ENCODE measurements at places on chromosomes 12 and 14. TPM values are rescaled to one million over a fixed set of nuclear protein-coding genes. Genes with fewer than 3 reads are reported as not detected.

The GZMH gene
- polyA plus RNA-seq = not detected

The RNFT2 gene
- 0.33 TPM for polyA plus RNA-seq

The TMEM119 gene
- polyA plus RNA-seq = 58.1 TPM

The ANKRD33 gene
- not detected for polyA plus RNA-seq

The CLEC1B gene
- not detected for polyA plus RNA-seq

The WSCD2 gene
- polyA plus RNA-seq = not detected

The BRI3BP gene
- polyA plus RNA-seq = 3.7 TPM

The KIF26A gene
- not detected for polyA plus RNA-seq

DNA sequence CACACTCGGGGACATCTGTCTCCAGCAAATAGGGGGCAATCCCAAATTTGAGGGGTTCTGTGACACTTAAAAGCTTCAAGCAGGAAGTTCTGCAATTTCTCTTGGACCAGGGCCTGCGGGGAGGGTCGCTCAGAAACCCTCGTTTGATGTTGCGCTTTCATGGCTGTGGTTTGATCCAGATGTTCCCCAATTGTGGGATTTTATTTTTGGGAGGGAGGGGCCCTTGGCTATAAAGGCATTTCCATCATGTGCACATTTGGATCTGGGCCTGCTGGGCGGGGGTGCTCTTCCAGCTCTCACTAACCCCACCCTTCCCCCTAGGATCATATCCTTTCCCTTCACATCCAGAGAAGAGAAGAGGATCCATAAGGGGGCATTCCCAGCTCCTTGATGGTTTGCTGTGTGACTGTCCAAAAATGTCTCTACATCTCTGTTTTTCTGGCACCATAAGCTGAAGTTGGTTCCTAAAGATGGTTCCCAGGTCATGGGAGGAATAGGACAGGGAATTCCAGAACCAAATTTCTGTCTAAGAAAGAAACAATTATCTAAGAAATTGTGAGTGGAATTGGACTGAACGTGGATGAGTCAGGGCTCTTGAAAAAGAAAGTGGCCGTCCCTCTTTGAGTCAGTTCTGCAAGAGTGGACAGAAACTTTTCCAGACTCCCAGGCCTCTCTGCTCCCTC, 47.2 kb downstream of the SMUG1 start:
- DNase-seq = peak; percentile 87

- DNase-seq = no peak
Measured at GRCh38 chr12:90546511-90546910, 408.5 kb downstream of the CCER1 start.

- peak; percentile 54 for DNase-seq
Measured at GRCh38 chr14:105313381-105314286, 914 bp upstream of the PACS2 start.

DNA sequence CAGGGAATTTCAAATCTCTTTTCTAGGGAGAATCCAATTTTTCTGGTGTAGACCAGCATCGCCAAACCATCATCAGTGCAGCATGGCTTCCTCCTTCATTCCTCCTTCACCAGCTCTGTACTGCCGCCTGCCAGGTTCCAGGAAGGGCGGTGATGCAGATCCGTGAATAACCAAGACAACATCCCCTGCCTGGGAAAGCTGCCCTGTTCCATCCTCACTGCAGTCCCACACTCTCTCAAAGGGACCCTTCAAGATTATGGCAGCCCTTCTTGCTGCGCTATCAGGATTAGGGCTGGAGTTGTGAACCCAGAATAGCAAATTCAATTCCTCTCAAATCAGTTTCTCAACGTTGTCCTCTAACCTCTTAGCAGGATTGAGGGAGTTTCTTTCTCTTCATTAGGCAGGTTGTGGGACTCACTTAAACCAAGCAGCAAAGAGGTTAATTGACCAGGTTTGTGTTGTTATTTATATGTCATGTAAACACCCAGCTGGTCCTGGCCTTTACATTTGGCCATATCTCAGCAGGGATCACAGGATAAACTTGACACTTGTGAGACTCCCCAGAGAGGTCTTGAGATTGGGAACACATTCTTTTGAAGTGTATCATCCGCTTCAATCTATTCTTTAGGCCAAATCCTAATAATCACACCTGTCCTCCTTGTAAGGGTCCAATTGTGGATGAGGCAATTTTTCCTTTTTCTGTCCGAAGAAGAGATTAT, 26.2 kb downstream of the TMEM30B start:
- no peak for DNase-seq

DNA sequence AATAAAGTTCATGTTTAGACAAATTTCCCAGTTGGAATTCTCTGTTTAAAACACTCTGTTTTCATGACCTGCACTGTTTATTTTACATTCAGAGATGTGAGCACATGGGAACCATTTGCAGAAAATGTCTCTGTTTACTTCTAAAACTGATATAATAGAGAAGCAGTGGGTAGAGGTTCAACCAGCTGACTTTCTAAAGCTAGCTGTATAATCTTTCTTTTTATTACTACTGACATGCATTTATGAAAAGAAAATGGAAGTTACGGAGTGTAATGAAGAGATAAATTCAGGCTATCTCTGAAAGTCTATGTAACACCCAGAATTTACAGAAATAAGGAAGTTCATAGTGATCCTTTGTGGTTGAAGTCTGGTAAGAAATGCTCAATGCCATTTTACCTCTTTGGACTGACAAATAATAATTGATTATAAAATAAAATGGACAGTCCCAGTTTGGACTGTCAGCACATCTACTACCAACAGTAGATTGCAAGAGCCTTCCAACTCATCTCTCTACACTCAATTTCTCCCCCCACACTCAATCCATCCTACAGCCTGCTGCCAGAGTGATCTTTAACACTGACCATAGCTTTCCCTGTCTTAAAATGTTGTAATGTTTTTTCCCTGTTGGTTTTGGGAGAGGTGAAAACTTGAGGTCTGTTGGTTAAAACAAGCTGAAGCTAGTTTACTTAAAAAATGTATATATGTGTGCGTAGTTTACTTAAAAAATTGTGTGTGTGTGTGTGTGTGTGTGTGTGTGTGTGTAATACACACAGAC, 137.4 kb downstream of the AEBP2 start:
- DNase-seq = no peak

DNA sequence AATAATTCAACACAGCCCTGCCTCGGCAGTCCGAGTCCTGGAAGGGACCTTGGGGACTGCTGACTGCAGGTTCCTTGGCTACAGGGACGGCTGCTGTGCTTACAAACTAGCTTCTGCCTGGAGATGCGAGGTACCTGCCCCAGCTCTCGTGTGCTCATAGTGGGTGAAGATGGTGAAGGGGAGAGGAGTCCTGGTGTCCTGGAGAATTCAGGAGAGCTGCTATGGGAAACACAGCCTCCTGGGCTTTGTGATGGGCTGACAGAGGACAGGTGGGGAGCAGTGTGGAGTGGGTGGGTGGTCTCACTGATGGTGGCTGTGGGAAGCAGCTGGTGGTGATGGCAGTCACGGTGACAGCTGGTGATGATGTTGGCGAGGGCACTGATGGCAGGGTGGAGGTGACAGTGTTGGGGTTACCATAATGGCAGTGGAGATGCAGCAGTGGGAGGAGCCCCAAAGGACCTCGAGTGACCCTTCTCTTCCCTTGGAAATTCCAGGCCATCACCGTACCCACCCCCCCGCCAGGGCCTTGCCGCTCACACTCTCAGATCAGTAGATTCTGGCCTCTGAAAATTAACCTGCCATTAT, 32.8 kb downstream of the HVCN1 start:
- no peak for DNase-seq

DNA sequence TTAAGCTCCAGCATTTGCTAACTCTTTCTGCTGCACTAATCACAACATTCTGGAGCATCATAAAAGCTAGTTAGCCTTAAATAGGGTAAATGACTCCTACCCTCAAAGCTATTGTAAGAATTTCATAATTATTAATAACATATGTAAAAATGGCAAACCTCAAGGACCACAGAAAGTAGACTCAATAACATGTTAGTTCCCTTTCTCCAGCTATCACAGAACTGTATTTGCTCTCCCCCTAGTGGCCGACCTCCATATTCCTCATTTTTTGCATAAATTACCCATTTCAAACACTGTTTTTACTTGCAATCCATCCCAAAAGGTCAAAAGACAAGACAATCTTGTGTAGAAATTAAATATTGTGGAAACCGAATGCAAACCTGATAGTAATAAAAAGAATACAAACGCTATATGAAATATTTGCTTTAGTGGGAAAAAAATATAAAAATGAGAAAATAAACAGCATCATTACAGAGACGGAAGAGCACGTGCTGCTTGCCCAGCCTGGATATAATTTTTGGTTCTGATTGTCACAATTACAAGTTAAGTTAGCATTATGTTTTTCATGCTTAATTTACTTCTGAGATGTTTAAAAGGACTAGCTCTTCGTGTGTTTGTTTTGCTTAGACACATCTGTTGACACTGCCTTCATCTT, 97.9 kb downstream of the RERGL start:
- peak; percentile 59 for DNase-seq

DNA sequence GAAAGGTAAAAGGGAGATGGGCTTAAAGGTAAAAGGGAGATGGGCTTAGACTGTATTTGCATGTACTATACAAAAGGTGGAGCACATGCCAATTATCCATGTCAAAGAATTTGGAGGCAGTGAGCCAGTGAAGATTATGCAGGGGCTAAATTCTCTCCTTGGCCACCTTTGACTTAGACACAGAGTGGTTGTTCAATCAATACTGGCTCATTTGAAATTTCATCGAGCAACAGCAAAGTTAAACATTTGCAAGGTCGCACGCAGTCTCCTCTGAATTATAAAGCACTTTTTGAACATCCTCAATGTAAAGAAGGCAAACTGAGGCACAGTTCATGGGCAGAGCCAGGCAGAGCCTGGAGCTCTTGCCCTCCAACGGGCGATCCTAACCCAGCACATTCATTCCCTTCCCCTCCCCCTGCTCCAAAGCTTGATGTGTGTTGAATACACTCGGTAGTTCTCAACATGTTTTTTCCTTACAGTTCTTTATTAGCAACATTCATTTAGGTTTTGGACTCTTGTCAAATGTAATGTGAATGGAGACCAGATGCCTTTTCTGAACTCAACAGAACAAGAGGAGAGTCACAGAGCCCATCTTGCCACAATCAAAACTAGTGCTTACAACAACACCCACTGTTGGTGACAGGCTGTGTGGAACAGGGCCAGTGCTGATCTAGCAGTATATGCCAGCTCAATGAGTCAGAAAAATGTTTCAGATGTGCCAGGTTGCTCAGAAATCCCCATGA, 169.7 kb upstream of the G2E3 start:
- DNase-seq = peak; percentile 49

DNA sequence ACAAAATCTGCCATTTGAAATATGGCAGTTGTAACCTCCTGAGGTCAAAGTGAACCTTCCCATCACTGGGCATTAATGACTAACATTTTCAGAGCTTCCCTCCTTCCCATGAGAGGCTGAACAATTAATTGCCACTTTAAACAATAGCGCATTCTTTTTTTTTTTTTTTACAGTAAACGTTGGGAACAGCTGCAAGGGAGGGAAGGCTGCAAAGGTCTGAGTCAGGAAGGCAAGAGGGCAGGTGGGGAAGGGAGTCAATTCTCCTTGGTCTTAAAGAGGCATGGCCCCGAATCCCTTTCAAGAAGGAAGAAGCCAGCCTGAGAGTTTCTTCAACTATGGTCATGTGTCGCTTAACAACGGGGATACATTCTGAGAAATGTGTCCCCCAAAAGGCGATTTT, 41.0 kb upstream of the PLEKHG3 start:
- DNase-seq = no peak

DNA sequence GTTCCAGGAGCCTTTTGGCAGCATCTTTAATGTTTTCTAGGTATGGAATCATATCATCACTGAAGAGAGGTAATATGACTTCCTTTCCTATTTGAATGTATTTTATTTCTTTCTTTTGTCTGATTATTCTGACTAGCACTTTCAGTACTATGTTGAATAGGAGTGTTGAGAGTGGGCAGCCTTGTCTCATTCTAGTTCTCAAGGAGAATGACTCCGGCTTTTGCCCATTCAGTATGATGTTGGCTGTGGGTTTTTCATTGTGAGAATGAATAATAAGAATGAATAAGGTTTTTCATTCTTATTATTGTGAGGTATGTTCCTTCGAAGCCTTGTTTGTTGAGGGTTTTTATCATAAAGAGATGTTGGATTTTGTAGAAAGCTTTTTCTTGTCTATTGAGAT, 98.9 kb downstream of the GPHN start:
- DNase-seq = no peak

DNA sequence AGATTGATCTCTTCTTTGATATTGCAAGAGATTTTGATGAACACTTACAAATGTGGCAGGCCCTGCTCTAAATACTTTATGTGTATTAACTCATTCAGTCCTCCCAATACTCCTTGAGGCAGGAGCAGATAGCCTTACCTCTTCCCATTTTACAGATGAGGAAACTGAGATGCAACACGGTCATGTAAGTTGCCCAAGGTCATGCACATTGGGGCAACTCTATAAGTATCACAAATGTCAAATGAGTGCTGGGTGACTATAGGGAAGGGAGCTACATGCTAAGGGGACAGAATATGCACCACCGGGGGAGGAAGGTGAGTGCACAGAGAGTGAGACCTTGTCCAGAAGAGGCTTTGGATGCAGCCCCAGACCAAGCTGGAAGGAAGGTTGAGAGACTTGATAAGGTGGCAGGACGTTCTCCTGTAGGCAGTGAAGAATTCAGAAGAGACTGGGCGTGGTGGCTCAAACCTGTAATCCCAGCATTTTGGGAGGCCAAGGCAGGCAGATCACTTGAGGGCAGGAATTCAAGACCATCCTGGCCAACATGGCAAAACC, 132.3 kb upstream of the PWP1 start:
- no peak for DNase-seq

GRCh38 chr14:90645842-90646443, 170.3 kb downstream of the TTC7B start:
- DNase-seq = no peak

- DNase-seq = no peak
Measured at GRCh38 chr14:89603938-89604480, 187.0 kb upstream of the FOXN3 start.

DNA sequence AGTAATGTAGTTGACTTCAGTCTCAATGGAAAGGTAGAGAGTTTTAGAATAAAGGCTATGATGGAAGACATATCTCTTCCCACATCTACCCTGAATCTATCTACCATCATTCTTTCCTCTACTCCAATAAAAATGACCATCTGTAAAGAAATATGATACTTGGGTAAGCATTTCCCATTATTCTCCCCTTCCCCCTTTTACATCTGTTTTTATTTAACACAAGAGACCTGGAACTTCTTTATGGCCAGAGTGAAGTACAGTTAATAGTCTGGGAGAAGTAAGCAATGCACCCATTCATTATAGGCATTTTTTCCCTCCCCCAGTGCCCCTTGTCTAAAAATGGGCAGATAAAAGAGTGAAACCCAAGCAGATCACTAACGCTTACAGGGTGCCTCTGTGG, 6.5 kb downstream of the TPH2 start:
- no peak for DNase-seq

GRCh38 chr14:22802860-22803686, 12.2 kb downstream of the SLC7A7 start:
- DNase-seq = no peak

- no peak for DNase-seq
Measured at GRCh38 chr12:27589419-27589818, 65.4 kb downstream of the PPFIBP1 start.

DNA sequence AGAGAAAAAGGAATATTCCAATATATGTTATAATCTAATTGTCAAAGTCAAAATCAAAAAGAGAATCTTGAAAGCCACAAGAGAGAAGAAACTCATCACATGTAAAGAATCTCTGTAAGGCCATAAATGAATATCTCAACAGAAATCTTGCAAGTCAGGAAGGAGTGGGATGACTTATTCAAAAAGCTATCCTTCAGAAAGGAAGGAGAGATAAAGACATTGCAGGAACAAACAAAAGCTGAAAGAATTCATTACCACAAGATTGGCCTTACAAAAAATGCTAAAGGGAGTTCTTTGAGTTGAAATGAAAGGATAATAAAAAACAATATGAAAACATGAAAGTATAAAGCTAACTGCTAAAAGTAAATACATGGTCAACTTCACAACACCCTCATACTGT, 286.8 kb downstream of the LRIG3 start:
- peak; percentile 30 for DNase-seq
